Glutamatergic neuron (in vitro differentiated cells): ENCODE measurements at places on chromosomes 4 and X.

- DNase-seq = no peak
These were observed 15.8 kb upstream of the SPCS3 start for GRCh38 chr4:176303938-176304337.

GRCh38 chr4:76585272-76585671, 150.2 kb downstream of the SHROOM3 start:
- DNase-seq = no peak

- no peak for DNase-seq
These were observed 58.6 kb upstream of the TLL1 start for GRCh38 chr4:165814256-165815020.

DNA sequence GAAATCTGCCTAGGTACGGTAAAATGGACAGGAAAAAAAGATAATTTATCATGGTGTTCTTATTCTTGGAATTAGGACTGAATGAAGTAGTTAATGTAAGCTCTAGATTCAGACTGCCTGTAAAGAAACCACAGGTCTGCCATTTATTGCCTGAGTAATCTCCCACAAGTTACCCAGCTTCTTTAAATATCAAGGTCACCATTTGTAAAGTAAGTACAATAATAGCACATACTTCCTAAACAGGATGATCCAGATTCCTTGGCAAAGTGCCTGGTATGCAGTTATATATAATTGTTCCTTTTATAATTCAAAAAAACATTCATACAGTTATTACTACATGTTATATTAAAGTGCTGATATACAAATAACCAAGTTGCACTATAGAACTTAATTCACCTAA, 368.6 kb downstream of the HNRNPD start:
- DNase-seq = no peak

- DNase-seq = no peak
These were observed 241.2 kb downstream of the ANK2 start for GRCh38 chr4:113290666-113291065.

DNA sequence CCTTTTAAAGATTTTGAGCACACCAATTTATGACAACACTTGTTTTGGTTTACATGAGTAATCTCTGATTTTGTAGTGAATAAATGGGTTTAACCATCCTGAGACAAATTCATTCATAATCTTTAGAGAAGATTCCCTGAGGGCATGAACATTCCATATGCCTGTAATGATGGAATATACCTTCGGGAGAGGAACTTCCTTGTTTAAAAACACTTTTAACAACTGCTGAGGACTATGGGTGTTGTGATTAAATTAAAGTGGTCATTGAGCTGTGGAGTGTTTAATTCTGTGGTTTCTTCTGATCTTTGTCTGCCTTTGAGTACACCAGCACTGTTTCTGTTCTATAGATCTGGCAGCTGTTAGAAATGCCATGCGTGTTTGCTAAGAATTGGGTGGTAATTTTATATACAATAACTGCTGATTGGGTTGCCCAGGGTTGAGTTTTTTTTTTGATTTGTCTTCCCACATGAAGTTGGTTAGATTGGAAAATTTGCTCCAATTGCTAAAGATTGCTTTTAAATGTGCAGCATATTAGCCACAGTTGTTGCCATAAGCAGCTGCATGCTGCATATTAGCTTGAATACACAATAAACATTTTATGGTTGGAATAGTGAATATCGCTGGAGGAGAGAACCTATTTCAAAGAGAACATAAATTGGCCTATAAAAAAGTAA, 86.8 kb downstream of the DCLK2 start:
- no peak for DNase-seq

- no peak for DNase-seq
These were observed 29.6 kb downstream of the LEF1 start for GRCh38 chr4:108139089-108139488.

- no peak for DNase-seq
These were observed 45.0 kb upstream of the IL13RA1 start for GRCh38 chrX:118682258-118683014.
